ENCODE measurements at places on chromosomes 12 and 14.

DNA sequence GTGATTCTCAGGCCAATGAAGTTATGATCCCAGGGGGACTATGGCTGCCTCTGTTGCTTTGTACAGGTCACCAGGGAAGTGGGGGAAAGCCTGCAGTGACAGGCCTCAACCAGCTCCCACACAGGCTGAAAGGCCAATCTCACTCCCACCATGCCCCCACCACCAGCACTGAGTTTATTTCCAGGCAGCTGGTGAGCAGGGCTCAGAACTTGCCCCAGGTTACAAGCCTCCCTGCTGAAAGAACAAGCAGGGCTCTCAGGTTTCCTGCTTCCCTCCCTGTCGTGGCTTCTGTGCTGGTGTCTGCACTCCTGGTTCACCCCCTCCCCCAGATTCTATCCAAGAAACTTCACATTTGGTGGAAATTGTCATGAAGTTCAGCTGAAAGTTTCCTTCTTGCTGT lies 260.3 kb downstream of the CCDC59 start:
- no peak for DNase-seq

- DNase-seq, result no peak
Measured at GRCh38 chr12:4584896-4585295, 22.9 kb downstream of the DYRK4 start.

GRCh38 chr12:74449872-74450271 lies 87.8 kb upstream of the ATXN7L3B start:
- DNase-seq, result no peak

- no peak for DNase-seq
Measured at GRCh38 chr14:74945261-74945851, 10.0 kb downstream of the PGF start.

All from activated CD8-positive, alpha-beta memory T cell treated with anti-CD3 and anti-CD28 coated beads for 1 hour (primary cell).